Aortic smooth muscle cell (primary cell): ENCODE measurements at places on chromosomes 12 and 14. TPM values are rescaled to one million over a fixed set of nuclear protein-coding genes. Genes with fewer than 3 reads are reported as not detected.

Gene GNG2
- total RNA-seq: 11.8 and 16.2 TPM in 2 replicates

Gene DYNLL1
- 377 and 386 TPM in 2 replicates for total RNA-seq

Gene ZDHHC22
- not detected in 2 replicates for total RNA-seq

Gene MAP3K9
- total RNA-seq: under 0.01 TPM in 2 replicates

Gene ACTR10
- total RNA-seq: 51.7 and 55.4 TPM in 2 replicates

Gene SIX4
- 5.2 and 5.3 TPM in 2 replicates for total RNA-seq

Gene NR1H4
- not detected in 2 replicates for total RNA-seq

Gene PTHLH
- total RNA-seq: 6.0 and 15.5 TPM in 2 replicates

Gene APOLD1
- total RNA-seq: 10.6 and 17.8 TPM in 2 replicates

Gene FGF23
- total RNA-seq: not detected in 2 replicates

Gene OR11G2
- not detected in 2 replicates for total RNA-seq

Gene LYZ
- total RNA-seq: 0.19 and 0.53 TPM in 2 replicates

Gene SLC7A7
- total RNA-seq: 1.9 and 2.6 TPM in 2 replicates

Gene KRT79
- total RNA-seq: not detected in 2 replicates

Gene TMTC2
- total RNA-seq: 2.9 and 3.7 TPM in 2 replicates

Gene EGLN3
- 0.06 and 0.13 TPM in 2 replicates for total RNA-seq

Gene KERA
- not detected in 2 replicates for total RNA-seq

Gene VRTN
- not detected in 2 replicates for total RNA-seq

Gene CMAS
- 18.6 and 21.1 TPM in 2 replicates for total RNA-seq

Gene DDN
- 0.06 and 0.13 TPM in 2 replicates for total RNA-seq

Gene GSKIP
- 20.3 and 34.1 TPM in 2 replicates for total RNA-seq

Gene TMEM253
- 0.12 and 0.26 TPM in 2 replicates for total RNA-seq

Gene TRAF3
- total RNA-seq: 20.0 and 23.4 TPM in 2 replicates
